Putamen (tissue), 1 donor: ENCODE measurements at places on chromosomes 6 and 20.

DNA sequence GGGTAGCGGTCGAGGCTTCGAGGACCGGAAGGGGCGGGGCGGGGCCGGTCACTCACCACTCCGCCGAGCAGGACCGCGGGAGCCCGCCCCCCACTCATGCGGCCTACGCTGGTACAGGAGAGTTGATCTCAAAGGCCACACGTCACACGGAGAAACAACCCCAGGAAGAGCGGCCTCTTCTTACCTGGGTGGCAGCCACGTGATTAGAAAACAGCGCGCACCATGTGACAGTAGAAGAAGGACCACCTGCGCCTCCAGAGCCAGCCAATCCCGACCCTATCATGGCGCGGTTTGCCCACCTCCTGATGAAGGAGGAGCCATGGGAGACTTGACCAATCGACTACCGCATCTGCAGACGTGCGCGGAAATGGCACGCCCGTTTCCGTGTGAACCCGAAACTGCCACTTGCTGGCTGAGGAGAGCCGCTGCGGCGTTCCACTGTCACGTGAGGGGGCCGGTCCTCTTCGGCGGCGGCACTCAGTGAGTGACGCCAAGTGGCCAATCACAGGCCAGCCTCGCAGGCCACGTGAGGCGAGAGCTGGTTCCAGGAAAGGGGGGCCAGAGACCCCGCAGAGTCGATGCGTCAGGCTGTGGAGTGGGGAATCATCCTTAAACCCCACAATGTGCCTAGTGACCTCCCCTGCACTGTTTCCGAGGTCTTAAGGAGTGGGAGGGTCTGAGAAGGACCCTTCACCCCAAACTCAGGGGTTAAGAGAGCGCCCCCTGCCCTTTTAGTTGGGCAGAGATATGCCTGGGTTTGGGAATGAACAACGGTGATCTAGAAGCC is at the start of gene CUTA:
Gene CUTA (minus strand): TSS at position 205 of the 787 bp plus-strand sequence. CDS start 107 bp downstream, at position 98.
- peak; percentile 100 for DNase-seq

- no peak for DNase-seq
Measured at GRCh38 chr20:1362484-1362883, 30.4 kb downstream of the FKBP1A start.

GRCh38 chr20:23437126-23437899 is 2.2 kb upstream of the CSTL1 start:
- DNase-seq: no peak

- DNase-seq: no peak
Measured at GRCh38 chr6:50285735-50286134, 236.0 kb upstream of the DEFB112 start.

DNA sequence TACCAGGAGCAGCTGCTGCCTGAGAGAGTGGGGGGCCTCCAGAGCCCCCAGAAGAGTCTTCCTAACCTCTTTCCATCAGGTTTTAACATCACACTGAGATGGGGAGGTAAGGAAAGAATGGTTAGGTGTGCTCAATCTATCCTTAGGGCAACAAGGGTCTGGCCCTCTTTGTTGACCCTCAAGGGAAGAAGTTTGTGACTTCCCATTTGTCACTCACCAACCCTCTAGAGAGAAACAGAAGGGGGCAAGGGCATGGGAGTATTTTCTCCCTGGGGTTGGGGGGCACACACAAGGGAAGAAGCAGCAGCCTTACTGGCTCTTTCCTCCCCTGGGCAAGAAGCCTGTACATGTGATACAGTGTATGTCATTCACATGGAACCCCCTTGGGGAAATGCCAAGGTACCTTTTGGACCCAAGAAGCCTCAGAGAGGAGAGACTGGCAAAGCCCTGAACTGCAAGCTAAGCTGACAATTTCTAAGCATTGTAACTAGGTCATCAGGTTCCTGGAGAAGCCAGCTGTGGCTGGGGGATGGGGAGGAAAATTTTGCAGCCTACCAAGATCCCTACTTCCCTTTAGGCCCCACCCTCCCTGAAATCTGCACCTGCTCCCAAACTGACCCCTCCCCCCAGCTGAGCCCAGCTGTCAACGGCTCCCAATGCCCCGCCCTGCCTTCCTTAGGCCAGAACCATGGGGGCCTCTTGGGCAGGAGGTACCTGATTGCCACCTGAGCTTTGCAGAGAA is 14.5 kb downstream of the BCL2L1 start:
- no peak for DNase-seq

- DNase-seq: no peak
Measured at GRCh38 chr6:112680091-112680490, 333.0 kb downstream of the RFPL4B start.
